CD14-positive monocyte (primary cell): ENCODE measurements at places on chromosomes 11 and 22. TPM values are rescaled to one million over a fixed set of nuclear protein-coding genes. Genes with fewer than 3 reads are reported as not detected.

Gene DKK3
- not detected for polyA plus RNA-seq

Gene SLC5A4
- not detected for polyA plus RNA-seq

DNA sequence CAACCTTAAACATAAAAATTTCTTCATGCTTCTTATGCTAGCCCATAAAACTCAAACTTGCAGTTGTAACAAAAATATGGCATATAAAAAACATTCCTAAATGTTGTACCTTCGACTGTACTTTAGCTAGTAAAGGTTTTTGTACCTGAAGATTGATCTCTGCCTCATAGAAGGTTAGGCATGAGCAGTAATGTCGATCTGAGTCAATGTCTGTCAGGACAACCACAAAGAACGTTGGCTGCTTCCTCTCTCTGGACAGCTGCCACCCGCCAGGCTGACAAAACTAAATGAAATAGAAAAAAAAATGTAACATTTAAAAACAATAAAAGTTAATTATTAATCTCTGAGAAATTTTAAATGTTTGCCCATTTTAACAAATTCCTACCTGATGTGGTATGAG lies 251.3 kb downstream of the SBF2 start:
- no peak overlapping the region for H3K4me3 ChIP-seq
- DNase-seq: peak; percentile 2
- no peaks in the 10 kb centered on the region for H3K27me3 ChIP-seq
- H3K27ac ChIP-seq: no peak overlapping the region

DNA sequence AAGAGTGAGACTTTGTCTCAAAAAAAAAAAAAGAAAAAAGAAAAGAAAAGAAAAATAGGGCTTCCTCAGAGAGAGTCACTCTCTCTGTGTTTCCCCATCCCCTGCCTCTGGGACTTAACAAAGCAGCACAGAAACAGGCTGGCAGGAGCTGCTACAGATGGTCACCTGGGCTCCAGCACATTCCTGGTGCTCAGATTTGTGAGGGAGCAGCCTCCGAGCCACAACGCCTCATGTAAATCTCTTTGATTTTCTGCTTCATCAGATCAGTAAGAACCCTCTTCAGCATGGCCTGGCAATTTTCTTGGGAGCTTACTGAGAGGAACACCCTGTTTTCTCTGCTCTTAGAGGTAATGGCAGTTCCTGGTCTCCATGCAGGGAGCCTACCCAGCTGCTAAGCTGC lies 15.2 kb upstream of the LDHA start:
- no peak overlapping the region for H3K4me3 ChIP-seq
- no peaks in the 10 kb centered on the region for H3K27me3 ChIP-seq
- peaks cover 22% of the 10 kb centered on the region for H3K4me1 ChIP-seq
- DNase-seq: no peak
- H3K36me3 ChIP-seq: no peaks in the 10 kb centered on the region

Gene IGLL1
- not detected for polyA plus RNA-seq

Gene DERL3
- 0.28 TPM for polyA plus RNA-seq

Gene RAC2
- 526 and 768 TPM in 2 replicates for polyA plus RNA-seq

Gene MRGPRX4
- polyA plus RNA-seq: not detected

DNA sequence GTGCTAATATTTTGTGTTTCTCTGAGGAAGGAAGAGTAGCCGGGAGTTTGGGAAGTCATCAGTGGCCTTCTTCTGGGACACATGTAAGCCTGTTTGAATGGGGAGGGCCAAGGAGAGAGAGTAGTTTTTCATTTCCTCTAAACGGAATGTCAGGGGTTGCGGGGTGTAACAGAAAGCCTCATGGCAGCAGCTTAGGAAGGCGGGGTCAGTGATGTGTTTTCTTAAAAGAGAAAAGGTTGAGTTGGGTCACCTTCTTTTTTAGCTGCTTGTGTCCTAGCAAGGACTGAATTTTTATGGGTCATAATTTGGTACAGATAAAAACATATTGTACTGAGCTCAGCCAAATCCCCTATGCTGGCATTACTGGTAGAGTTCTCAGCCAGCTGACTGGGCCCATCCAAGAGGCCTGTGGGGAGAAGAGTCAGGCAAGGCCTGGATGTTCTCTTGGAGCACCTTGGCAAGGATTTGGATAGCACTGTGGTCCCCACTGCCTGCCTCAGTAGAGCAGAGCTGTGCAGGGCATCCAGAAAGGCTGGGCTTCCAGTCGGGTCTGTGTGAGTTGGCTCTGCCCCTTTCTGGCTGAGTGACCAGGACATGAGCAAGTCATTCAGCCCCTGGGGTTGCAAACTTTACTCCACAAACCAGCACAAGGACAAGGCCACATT lies 29.4 kb upstream of the NAV2 start:
- H3K27ac ChIP-seq: no peak overlapping the region
- no peaks in the 10 kb centered on the region for H3K27me3 ChIP-seq
- no peaks in the 10 kb centered on the region for H3K4me1 ChIP-seq
- no peak overlapping the region for H3K4me3 ChIP-seq

Gene JHY
- polyA plus RNA-seq: 0.68 TPM

Gene DDTL
- 0.25 TPM for polyA plus RNA-seq

DNA sequence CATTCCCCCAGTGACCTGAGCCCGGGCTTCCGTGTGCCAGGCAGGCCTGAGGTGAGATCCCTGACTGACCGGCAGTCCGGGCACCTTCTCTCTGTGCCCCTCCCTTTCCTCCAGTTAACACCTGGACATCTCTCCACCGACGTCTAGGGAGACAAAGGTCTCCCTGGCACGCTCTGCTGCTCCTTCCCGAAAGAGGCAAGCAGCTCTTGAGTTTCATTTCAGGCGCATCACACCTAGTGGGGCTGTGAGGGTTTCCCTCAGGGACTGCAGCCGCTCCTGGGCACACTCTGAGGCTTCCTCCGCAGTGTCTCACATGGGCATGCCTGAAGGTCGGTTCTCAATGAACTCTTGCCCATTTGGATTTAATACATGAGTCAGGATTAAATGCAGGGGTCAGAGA lies 322.7 kb downstream of the CTTN start:
- H3K27ac ChIP-seq: no peak overlapping the region
- H3K4me1 ChIP-seq: no peaks in the 10 kb centered on the region
- H3K36me3 ChIP-seq: no peaks in the 10 kb centered on the region
- no peak overlapping the region for H3K4me3 ChIP-seq

GRCh38 chr11:120108154-120108784 lies 29.6 kb downstream of the TRIM29 start:
- H3K4me3 ChIP-seq: no peak overlapping the region
- no peaks in the 10 kb centered on the region for H3K36me3 ChIP-seq
- peak; percentile 43 for DNase-seq

Gene ART5
- polyA plus RNA-seq: not detected in 2 replicates

DNA sequence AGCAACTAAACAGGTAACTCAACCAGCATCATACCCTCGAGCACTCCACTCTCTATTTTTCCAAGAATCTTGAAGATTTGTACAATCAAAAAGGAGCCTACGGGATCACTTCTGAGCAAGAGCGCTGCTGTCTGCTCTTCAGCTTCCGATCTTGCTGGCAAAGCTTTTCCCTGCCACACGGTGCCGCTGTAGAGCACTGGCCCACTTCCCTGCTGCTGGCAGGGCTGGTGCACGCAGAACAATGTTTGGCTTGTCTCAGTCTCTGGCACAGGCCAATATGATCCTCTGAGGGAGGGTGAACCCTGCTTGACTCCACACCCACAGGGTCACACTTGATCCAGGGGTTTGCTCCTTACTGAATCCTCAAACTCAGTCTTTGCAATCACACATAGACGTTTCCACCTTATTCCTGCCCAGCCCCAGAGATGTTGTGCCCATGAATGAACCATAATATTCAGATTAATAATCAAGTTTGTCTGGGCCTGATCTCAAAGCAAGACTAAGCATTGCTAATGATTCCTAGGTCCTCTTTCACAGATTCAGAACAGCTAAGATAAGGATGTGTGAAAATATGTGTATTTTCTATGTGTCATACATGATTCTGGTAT lies 536.6 kb downstream of the SOX6 start:
- no peak overlapping the region for H3K27ac ChIP-seq
- no peaks in the 10 kb centered on the region for H3K36me3 ChIP-seq
- no peak overlapping the region for H3K4me3 ChIP-seq
- peaks cover 45% of the 10 kb centered on the region for H3K4me1 ChIP-seq

DNA sequence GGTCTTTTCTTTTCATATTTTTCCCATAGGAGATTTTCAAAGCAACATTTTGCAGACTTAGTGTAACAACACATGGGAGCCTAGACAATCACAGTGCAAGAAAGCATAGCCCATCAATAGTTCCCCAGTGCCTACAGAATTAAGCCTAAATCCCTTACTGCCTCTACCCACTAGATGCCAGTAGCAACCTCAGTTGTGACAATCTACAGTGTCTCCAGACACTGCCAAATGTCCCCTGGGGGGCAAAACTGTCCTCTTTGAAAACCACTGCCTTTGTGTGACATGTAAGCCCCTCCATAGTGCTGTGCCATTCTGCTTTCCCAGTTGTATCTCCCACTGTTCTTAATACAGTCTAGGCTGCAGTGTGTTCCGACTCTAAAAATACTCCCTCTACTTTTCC lies 1329.0 kb downstream of the LRRC4C start:
- H3K4me3 ChIP-seq: no peak overlapping the region
- no peaks in the 10 kb centered on the region for H3K4me1 ChIP-seq
- H3K36me3 ChIP-seq: no peaks in the 10 kb centered on the region
- H3K27ac ChIP-seq: no peak overlapping the region
- DNase-seq: no peak

GRCh38 chr11:133549826-133550225 lies 17.5 kb upstream of the OPCML start:
- H3K36me3 ChIP-seq: no peaks in the 10 kb centered on the region
- no peaks in the 10 kb centered on the region for H3K27me3 ChIP-seq
- H3K4me3 ChIP-seq: no peak overlapping the region
- H3K4me1 ChIP-seq: no peaks in the 10 kb centered on the region
- no peak overlapping the region for H3K27ac ChIP-seq

DNA sequence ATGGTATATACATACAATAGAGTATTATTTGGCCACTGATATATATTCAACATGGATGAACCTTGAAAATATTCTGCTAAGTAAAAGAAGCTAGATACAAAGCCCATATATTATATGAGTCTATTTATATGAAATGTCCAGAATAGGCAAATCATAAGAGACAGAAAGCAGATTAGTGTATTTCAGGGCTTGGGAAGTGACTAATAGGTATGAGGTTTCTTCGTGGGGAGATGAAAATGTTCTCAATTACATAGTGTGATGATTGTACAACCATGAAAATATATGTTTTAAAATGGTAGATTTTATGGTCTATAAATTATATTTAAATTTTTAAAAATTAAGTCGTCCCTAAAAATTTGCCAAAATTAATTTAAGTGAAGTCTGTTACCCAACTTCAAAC lies 92.2 kb downstream of the STK33 start:
- no peaks in the 10 kb centered on the region for H3K36me3 ChIP-seq
- no peak overlapping the region for H3K27ac ChIP-seq
- no peak for DNase-seq
- H3K4me3 ChIP-seq: no peak overlapping the region
- no peaks in the 10 kb centered on the region for H3K27me3 ChIP-seq

DNA sequence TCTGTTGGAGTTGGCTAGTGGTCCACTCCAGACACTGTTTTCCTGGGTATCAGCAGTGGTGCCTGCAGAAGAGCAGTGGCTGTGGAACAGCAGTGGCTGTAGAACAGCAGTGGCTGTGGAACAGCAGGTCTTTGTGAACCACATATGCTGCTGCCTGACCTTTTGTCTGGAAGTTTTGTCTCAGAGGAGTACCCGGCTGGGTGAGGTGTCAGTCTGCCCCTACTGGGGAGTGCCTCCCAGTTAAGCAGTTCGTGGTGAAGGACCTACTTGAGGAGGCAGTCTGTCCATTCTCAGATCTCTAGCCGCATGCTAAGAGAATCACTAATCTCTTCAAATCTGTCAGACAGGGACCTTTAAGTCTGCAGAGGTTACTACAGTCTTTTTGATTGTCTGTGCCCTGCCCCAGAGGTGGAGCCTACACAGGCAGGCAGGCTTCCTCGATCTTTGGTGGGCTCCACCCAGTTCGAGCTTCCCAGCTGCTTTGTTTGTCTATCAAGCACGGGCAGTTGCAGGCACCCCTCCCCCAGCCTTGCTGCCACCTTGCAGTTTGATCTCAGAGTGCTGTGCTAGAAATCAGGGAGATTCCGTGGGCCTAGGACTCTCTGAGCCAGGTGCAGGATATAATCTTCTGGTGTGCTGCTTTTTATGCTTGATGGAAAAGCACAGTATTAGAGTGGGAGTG lies 89.1 kb upstream of the TRIM48 start:
- no peaks in the 10 kb centered on the region for H3K36me3 ChIP-seq
- H3K4me3 ChIP-seq: no peak overlapping the region
- H3K27ac ChIP-seq: no peak overlapping the region
- DNase-seq: no peak
- H3K27me3 ChIP-seq: no peaks in the 10 kb centered on the region
- H3K4me1 ChIP-seq: no peaks in the 10 kb centered on the region

GRCh38 chr11:34948696-34949095 lies 32.3 kb downstream of the PDHX start:
- H3K27ac ChIP-seq: no peak overlapping the region
- H3K36me3 ChIP-seq: peaks cover 19% of the 10 kb centered on the region
- no peak overlapping the region for H3K4me3 ChIP-seq
- H3K4me1 ChIP-seq: no peaks in the 10 kb centered on the region

GRCh38 chr11:118845369-118845768 lies 38.3 kb upstream of the CXCR5 start:
- H3K27ac ChIP-seq: no peak overlapping the region
- no peaks in the 10 kb centered on the region for H3K36me3 ChIP-seq
- no peaks in the 10 kb centered on the region for H3K4me1 ChIP-seq
- no peaks in the 10 kb centered on the region for H3K27me3 ChIP-seq

Gene MAPK1
- 22.8 and 47.0 TPM in 2 replicates for polyA plus RNA-seq

Gene KRTAP5-10
- polyA plus RNA-seq: not detected

GRCh38 chr11:98895936-98896335 lies 124.8 kb upstream of the CNTN5 start:
- no peak for DNase-seq
- no peaks in the 10 kb centered on the region for H3K36me3 ChIP-seq
- no peak overlapping the region for H3K4me3 ChIP-seq
- no peaks in the 10 kb centered on the region for H3K27me3 ChIP-seq
- no peak overlapping the region for H3K27ac ChIP-seq
- H3K4me1 ChIP-seq: no peaks in the 10 kb centered on the region

Gene ADM2
- not detected for polyA plus RNA-seq

GRCh38 chr22:33575771-33576170 lies 344.5 kb downstream of the LARGE1 start:
- H3K27me3 ChIP-seq: no peaks in the 10 kb centered on the region
- no peak overlapping the region for H3K27ac ChIP-seq
- DNase-seq: no peak

DNA sequence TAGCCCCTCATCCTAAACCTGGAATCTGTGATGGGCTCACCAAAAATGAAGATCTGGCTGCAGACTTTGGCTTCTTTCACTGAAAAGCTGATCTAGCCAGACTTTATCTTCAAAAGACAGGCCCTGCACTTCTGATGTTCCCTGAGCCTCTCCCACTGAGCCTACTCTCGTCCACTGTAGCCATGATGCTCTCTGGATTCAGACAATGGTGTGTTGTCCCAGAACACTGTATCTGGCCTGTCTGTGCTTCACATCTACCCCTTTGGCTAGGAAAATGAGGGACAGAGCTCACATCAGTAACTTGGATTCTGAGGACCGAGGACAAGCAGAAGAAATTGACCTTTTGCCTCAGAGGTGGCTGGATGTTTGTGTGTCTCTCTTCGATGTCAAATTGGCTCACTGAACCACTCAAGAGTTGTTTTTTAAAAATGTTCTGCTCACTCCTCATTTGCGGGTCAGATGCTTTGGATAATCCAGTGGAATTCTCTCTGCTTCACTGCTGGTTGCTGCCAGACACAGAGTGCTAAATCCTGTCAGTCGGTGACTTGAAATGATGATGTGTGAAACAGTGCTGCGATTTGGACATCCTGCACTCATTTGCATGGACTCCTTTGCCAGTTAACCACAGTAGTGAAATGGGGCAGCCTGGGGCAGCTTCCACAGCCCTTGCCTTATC lies 67.5 kb downstream of the ARFGAP2 start:
- no peak overlapping the region for H3K27ac ChIP-seq
- no peak for DNase-seq
- no peak overlapping the region for H3K4me3 ChIP-seq
- no peaks in the 10 kb centered on the region for H3K4me1 ChIP-seq
- H3K36me3 ChIP-seq: no peaks in the 10 kb centered on the region
